ENCODE measurements at places on chromosomes 4 and X.

- no peak for DNase-seq
Measured at GRCh38 chr4:150005537-150005936, 72.7 kb upstream of the DCLK2 start.

DNA sequence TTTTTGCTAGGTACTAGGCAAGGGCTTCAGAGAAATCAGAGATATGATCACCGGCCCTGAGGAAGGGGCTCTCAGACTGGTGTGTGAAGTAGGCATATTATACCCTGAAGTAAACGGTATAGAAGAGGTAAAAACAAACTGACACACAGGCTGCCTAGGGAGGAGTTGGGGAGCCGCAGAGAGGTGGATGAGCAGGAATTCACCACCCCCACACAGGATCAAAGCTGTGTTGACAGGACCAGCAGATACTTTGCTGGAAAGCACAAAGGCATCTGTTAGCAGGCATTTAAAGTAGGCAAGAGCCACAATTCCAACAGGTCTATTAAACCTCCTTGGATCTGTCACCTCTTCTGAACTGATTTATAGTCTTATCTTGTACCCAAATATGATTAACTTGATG lies 71.8 kb upstream of the GPR34 start:
- no peak for DNase-seq

DNA sequence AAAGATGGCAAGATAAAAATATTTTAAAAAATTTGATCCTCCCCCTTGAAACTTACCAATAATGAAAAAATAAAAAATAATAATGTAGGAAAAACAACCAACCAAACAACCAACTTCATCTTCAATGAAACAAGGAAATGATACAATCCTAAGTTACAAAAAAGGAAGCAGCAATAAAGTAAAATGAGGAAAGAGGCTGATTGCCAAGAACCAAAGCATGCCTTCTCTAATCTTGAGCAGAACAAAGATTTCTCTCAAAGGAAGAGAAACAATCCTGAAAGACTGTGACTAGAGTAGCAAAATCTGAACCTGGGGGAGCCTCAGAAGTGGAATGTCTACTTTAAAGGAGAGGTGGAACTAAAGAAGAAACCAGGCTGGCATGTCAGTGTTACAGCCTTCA lies 10.9 kb upstream of the WDFY3 start:
- no peak for DNase-seq

DNA sequence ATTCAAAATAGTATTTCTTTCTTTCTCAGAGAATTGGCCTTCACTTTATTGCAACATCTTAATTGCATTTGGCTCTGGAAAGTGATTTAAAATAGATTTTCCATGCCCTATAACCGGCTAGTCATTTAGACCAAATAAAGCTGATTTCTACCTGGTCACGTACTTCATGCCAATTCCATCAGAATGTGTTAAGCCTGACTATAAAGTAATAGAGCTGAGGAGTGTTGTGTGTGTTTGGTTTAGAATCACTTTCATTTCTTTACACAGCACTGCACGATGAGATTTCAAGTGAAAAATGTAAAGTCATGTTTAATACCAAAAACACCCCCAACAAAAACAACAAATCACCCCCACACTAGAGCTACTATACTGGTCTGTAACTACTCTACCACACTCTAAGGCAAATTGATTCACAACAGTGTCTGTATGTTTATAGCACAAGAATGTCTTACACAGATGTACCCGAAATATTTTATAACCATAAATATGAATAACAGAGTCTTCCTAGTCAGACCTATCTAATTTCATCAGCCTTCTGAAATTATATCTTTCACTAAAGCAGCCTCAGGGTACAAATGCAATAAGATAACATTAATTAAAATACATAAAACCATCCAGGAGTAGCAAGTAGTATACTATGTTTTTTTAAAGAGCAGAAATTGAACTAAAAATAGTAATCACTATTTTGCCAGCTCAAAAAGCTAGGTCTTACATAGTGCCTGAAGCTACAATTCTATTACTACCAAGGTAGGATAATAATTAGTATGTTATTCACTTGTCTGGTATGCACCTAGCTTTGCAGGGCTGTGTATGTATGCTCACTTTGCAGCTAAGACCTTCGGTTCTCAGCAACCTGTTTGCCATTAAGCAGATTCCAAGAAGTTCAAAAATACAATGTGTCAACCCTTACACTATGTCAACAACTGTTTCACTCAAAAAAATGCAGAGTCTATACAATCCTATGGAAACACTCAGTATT lies 28.4 kb downstream of the APBB2 start:
- no peak for DNase-seq

DNA sequence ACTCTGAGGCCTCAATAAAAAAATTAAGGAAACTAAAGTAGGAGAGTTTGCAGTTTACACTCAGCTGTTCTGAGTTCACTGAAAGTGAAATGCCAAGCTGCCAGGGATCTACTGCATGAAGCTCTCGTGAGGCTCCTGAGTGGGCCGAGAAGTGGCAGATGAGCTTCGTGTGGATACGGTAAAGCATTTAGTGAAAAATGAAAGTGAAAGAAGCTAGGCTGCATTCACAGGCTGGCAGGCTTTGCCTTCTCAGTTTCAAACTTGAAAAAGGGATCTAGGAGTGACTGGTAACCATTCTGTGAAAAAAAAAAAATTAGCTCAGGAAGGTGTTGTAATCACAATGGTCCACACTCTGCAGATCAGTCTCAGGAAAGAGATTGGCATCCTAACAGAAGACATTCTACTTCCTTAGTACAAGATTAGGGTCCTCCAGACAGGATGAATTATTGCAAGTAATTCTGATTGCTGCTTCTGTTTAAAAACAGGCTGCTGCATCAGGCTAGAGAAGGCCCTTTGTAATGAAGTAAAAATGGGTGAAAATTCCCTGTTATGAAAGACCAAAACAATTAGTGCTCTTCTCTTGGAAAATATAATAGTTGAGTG lies 679.9 kb downstream of the RPA4 start:
- DNase-seq = peak; percentile 4

DNA sequence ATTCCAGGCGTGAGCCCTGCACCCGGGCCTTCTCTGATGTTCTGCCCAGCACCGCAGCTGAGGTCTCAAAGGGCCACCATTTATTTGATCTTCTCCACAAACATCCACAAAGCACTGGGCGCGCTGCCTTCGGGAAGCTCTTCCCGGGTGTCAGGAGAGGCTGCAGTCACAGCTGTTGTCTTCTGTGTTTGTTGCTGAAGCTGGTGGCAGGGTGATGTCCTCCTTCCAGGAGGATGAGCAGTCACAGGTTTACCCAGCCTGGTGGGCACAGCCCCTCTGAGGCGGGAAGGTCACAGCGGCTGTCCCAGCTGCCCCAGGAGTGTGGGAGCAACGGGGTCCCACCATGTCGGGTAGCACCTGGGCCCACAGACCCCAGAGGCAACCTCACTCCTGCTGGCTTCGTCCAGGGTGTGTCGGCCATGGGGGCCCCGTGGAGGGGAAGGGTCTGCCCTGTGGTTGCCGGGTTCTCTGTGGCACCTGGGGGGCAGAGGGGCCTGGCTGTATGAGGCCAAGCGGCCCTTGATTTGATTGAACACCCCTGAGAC lies 27.6 kb downstream of the FGFRL1 start:
- no peak for DNase-seq

DNA sequence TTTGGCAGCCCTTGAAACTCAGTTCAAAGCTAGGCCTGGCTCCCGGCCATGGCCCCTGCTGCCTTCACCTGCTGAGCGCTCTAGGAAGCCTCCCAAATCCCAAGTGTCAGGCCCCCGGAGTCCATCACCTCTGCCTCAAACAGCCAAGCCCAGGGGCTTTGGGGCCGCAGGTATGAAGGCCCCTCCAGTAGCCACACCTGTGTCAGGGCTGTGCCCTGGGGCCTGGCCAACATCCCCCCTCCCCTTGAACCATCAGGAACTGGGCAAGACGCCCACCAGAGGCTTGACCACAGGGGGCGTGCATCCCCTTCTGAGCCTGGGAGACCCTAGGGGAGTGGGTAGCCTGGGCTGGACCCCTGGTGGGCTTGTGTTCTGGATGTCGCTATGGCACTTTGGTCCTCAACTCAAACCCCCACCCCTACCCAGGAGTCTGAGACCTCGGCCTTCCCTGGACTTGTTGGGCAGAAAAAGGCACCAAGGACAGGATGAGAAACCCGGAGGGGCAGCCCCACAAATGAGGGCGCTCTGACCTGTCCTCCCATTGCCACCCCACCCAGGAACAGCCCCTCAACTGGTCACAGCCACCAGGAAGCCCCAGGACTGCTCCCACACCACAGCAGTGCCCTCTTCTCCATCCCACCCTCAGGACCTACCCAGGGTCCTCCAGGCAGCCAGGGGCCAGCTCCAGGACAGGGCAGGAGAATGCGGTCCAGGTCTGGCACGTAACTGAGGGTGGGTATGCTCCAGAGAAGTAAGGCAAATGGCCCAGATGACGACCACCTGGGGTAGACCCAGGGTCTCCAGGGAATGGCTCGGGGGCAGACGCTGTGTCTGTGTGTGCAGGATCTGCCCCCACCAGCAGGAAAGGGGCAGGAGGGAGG lies 4.2 kb upstream of the SLBP start:
- no peak for DNase-seq

All from activated CD4-positive, alpha-beta T cell treated with anti-CD3 and anti-CD28 coated beads, Interleukin-2, amount 50 U/mL, for 24 hours (primary cell).